ENCODE measurements at places on chromosomes 1 and 21. TPM values are rescaled to one million over a fixed set of nuclear protein-coding genes. Genes with fewer than 3 reads are reported as not detected.

Gene CD247
- not detected for total RNA-seq

Gene ZNF593OS
- not detected for total RNA-seq

Gene LENEP
- total RNA-seq, result not detected

Gene RGS16
- total RNA-seq, result 1.0 TPM

Gene C8B
- not detected for total RNA-seq

Gene ANGPTL3
- total RNA-seq, result not detected

Gene RIMS3
- total RNA-seq, result under 0.01 TPM

Gene SPRR2G
- total RNA-seq, result not detected

Gene RNU5D-1
- not detected for total RNA-seq

Gene MCOLN2
- total RNA-seq, result not detected

DNA sequence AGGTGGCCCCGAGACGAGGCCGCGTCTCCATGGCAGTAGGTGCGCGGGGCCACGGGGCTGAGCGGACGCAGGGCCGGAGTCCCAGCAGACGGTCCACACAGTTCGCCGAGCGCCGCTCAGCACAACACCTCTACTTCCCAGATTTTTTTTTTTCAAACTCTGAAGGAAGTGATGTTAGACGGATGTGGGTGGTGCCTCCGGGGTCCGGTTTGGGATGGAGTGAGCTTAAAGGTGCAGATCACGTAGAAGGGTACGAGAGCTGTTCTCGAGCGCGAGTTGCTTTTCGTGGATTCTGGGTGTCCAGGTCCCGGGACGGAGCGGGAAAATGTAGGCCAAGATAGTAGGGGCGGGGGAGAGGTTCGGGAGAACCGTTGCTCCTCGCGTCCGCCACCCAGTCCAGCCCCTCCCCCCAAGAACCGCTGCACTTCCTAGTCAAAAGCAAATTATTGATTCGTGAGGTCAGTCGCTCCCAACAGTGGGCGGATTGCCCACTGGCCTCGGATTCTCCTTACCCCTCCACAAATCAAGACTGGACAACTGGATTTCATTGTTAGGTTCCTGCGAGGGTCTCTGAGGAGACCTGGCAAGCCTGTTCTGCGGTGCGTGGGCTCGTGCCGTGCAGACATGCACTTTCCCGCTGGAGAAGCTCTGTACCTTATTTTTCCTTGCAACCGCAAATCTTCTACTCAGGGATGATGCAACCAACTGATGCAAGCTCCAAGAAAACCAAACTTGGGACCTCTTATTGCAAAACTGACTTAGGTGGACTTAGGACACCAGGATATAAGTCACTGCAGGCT, at the start of gene TXNDC12:
TXNDC12 (minus strand) TSS at position 126 of the 800 bp plus-strand sequence; CDS start at position 31, 95 bp downstream.
- DNase-seq, result peak; percentile 66

DNA sequence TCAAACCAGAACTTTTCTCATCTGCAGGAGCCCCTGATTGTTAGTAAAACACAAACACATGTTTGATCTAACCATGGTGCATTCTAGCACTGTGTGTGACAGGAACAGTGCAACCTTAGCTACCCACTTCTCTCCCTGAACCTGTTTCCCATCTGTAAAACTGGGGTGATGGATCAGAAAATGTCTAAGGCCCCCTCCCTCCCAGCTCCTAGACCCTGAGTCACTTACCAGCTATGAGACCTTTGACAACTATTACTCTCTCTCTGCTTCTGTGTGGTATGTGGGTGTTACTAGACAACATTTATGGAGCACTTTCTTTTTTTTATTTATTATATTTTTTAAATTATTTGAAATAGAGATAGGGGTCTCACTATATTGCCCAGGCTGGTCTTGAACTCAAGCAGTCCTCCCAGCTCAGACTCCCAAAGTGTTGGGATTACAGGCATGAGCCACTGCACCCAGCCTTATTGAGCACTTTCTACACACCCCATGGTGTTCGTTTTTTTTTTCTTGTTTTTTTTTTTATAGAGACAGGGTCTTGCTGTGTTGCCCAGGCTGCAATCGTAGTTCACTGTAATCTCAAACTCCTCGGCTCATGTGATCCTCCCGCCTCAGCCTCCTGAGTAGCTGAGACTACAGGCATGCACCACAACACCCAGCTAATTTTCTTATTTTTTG, 2.6 kb downstream of the INPP5B start:
- no peak for DNase-seq

- no peak for DNase-seq
Measured at GRCh38 chr1:56213068-56213467, 366.3 kb downstream of the PLPP3 start.

- DNase-seq, result no peak
Measured at GRCh38 chr1:245657371-245657770, 502.6 kb downstream of the KIF26B start.

DNA sequence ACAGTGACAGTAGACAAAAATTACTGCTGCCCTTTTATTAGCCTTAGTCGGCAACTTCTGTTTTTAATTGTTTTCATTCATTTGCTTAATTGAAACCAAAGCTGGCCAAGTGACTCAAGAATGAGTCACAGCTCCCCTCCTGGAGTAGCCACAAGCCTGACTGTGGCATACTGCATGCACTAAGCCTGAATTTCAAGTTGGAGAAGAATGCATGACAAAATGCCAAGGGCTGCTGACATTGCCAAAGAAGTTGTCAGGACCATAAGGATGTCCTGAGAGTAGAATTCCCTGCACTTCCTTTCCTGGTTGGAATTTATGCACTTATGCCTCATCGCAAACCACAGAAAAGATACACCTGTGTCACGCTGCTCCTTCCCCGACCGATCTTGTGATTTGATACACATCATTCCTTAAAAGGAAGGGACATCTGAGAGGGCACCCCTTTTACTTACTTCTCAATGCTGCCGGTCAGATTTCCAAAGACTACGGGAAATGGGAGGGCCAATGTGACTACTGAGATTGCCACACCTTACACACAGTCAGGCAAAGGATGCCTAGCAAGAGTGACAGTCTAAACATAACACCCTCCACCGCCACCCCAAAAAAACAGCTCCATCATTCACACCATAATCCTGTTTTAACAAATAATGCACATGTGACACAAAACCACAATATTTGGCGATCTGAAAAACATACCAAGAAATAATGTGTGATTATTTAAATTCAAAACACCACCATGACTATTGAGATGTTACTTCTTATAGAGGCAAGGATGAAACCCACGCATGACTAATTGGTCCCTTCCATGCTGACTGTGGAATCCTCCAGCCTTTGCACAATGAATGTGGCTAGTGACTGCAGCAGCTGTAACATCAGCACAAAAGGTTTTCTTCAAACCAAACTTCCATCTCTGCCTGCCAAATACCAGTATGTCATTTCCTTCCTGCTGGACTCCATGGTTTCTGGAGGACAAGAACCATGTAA, 28.2 kb downstream of the VAV3 start:
- DNase-seq, result peak; percentile 60

DNA sequence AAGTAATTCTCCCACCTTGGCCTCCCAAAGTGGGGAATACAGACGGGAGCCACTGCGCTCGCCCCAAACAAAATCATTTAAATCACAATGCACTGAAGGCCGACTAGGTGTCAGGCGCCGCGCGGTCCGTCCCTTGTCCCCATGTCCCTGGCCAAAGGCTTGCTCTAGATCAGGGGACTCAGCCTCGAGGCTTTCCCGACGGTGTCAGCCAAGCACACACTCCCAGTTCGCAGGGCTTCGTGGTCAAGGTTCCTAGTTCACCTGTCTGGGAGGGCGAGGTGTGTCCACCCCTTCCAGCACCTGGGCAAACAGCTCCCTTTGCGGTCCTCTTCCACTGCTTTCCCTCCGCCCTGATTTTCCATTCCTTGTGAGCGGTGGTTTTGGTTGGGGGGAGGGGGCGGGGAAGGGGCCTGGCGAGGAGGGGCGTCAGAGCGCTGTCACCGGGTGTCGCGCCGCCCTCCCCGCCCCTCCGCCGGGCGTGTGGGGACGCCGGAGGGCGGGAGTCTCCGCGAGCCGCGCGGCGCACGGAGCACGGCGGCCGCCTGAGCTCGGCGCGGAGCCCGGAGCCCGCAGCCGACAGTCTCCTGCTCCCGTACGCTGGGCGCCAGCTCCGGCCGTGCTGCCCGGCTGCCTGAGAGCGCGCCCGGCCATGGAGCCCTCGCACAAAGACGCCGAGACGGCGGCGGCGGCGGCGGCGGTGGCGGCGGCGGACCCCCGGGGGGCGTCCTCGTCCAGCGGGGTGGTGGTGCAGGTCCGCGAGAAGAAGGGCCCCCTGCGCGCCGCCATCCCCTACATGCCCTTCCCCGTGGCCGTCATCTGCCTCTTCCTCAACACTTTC, at the start of gene STUM:
STUM (plus strand) TSS at position 509 of the 838 bp plus-strand sequence; CDS start at position 650, 141 bp downstream.
- no peak for DNase-seq

- DNase-seq, result no peak
Measured at GRCh38 chr1:59139396-59139795, 157.5 kb upstream of the FGGY start.

- no peak for DNase-seq
Measured at GRCh38 chr1:91806181-91806768, 79.7 kb downstream of the TGFBR3 start.

GRCh38 chr1:233336554-233337456, 9.3 kb downstream of the MAP3K21 start:
- DNase-seq, result no peak

DNA sequence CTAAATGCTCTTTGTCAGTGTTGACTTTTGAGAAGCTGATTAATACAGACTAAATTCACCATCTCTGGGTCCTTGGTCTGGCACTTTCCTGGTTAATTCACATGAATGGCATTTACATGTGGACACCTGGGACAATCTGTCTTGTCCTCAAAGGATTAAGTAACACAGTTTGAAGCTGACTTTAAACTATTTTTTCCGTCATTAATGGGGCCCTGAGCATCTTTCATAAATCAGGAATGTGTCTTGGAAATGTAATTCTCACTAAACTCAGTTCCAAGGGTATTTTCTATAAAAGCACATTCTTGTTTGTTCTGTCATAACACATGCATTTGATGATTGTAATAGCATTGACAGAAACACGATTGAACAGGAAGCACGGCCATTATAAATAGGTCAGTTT, 26.7 kb upstream of the NBL1 start:
- no peak for DNase-seq

- no peak for DNase-seq
Measured at GRCh38 chr1:9833632-9834031, 9.9 kb upstream of the CLSTN1 start.

DNA sequence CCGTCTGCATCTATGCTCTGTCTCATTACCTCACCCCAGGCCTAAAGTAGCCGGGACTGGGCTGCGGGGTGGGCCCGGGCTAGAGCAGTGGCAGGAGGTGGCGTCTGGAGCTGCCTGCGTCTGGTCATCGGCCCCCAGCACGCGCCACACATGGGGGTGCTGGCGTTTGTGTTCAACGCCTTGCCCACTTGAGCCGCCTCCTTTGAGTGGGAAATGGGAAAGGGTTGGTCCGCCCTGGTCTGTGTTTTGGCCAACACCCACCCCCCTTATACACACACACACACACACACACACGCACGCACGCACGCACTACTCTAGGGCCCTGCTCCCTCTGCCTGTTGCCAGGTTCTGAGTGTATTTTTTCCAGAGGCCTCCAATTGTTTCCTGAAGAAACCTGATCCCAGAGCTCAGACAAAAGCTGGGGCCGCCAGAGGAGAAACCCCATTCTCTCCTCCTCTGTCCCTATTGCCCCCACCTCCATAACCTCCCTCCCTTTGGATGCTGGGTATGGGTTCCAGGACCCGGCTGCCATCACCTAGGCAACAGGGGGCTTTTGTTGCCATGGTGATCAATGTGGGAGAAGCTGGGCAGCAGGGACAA, 10.1 kb downstream of the VANGL2 start:
- DNase-seq, result no peak

DNA sequence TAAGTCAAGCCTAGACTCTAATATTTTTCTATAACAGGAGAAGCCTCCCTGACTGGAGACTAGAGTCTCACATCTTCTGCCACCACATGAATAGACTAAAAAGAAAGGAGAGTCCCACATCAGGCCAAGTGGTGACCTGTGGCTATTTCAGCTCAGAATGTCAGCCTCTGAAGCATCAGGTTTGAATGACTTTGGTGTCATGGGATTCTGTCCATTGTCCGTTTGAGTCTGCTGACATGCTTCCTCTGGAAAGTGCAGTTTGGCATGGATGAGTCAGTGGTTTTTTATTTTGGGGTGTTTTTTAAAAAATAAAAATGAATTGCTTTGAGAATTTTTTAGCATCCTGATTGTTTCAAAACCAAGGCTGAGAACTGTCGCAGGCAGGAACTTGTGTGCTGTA, 19.5 kb downstream of the DYRK3 start:
- no peak for DNase-seq

DNA sequence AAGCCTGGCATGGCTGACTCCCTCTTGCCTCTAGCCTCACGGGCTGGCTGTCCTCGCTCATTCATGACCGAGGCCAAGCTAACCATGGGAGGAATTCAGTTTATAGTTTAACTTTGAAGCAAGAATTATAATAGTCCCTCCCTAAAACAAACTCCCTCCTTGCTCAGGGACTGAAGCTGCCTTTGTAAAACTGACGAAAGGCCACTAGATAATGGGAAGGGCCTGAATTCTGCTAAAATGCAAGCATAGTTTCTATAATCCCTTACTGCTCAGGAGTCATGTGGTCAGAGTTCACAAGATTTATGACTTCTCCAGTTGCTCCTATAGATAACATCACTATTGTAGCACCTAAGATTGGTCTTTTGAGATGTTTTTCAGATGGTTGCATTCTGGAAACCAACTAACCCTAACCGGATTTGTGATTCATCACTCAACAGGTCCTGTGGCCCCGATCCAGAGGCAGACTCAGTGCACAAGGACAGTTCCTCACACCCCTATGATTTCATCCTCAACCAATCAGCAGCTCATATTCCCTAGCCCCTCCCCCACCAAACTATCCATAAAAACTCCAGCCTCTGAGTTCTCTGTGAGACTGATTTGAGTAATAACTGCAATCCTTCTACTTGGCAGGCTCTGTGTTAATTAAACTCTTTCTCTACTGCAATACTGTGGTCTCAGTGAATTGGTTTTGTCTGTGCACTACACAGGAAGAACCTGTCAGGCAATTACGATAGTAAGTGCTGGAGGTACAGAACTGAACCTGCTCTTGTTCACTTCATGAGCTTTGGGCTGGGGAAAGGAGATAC, 26.4 kb downstream of the HHIPL2 start:
- DNase-seq, result no peak

DNA sequence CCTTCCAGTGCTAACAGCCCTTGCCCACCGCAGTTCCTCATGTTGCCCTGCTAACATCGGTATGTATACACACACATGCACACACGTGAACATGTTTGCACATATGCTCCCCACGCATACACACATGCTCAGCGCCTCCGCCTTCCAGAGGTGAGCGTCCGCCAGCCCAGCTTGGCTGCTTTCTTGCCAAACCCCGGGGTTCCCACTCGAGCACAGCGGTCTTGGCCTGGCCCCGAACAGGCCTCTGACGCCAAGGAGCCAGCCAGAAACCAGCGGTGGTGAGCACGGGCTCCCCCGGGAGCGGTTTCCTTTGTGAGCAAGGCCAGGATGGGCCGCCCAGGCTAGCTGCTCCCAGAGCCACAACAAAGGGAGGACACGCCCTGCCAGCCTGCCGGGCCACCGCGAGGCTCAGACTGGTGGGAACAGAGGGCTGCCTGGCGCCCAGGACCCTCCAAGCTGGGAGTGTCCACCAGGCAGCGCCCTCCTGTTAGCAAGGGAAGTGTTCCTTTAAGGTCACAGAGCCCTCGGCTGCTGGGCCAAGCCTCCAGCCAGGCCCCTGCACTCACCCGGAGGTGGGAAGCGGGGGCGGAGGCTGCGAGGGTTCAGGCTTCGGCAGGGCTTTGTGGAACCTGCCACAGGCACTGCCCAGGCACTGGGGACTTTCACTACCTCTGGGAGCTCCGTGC, 65.4 kb downstream of the ALPL start:
- DNase-seq, result no peak

GRCh38 chr1:242006976-242007375, 8.1 kb upstream of the MAP1LC3C start:
- no peak for DNase-seq
